ENCODE measurements at places on chromosomes 2 and 18.

DNA sequence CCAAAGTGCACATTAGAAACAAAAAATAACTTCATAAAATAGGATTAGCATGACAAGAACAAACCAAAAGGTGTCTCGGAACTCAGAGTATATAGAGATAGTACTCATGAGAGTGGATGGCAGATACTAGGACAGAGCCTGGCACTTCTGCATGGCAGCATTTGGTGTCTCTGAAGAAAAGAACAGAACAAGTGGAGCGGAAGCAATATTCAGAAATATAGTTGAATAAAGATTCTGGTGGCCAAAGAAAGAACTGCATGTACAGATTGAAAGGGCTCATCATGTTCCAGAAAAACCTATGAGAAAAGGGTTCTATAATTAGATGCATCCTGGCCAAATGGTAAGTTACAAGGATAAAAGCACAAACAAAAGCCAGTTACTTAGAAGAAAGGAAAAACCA, 90.9 kb downstream of the CCDC138 start:
- no peak overlapping the region for H3K27ac ChIP-seq
- H3K36me3 ChIP-seq = no peaks in the 10 kb centered on the region
- no peaks in the 10 kb centered on the region for H3K27me3 ChIP-seq
- no peak overlapping the region for H3K4me3 ChIP-seq
- DNase-seq = no peak
- H3K4me1 ChIP-seq = no peaks in the 10 kb centered on the region

- H3K27me3 ChIP-seq = no peaks in the 10 kb centered on the region
- no peak overlapping the region for H3K27ac ChIP-seq
These were observed 14.9 kb upstream of the SNED1 start for GRCh38 chr2:240983361-240983995.

DNA sequence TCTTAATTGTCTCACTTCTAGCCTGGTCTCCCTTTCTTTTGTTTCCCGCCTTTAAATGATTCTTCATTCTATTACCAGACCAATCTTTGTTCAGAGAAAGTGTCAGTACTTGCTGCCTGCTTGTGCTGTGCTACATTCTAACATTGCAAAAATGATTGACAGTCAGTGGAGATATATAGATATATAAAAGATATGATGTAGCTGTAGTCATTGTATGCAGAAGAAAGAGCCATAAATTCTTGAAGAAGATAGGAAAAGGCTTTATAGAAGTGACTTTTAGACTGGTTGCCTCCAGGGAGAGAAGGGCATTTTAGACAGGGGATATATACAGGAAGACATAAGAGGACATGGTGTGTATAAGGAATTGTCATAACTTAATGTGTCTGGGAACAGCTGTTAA, 13.6 kb downstream of the AGPS start:
- H3K4me1 ChIP-seq = peaks cover 7% of the 10 kb centered on the region
- no peaks in the 10 kb centered on the region for H3K36me3 ChIP-seq
- no peaks in the 10 kb centered on the region for H3K27me3 ChIP-seq
- H3K27ac ChIP-seq = no peak overlapping the region
- H3K4me3 ChIP-seq = no peak overlapping the region
- DNase-seq = no peak

DNA sequence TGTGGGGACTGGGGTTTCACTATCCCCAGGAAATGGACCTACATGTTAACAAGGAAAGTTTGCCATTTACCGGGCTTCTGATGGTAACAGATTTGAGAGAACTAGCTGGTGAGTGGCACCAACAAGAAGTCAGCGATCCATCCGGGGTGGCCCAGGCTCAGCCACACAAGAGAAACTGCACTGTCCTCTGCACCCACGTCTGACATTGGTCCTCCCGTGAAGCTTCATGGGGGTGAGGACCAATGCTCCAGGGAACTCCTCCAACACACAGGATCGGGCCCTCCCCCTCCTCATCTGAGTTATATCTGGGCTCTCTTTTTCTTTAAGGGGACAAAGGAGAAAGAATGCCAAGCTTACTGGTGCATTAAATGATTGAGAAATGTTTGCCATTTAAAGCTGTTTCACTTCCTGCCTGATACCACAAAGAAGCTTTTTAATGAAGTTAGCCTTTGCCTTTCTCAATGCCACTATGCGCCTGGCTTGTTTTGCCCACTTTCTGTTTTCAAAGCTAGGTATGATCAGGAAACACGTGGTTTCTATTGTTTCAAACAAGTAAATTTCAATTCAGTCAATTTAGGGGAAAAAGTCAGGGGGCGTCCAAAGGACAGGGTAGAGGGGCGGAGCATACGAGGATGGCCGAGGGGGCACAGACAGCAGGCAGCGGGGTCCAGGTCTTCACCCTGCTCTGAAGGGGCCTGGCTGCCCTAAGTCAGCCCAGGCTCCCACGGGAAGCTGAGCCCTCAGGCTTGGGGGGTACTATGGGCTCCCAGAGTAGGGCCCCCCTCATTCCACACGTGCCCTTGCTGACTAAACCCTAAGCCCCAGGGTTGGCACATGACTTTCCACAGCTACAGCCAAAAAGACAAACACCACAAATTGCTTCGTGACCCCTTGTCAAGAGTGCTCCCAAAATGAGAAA, 204.0 kb upstream of the ID2 start:
- no peaks in the 10 kb centered on the region for H3K27me3 ChIP-seq
- no peaks in the 10 kb centered on the region for H3K36me3 ChIP-seq
- DNase-seq = no peak
- no peak overlapping the region for H3K4me3 ChIP-seq
- no peaks in the 10 kb centered on the region for H3K4me1 ChIP-seq
- peak overlapping the region; percentile 9 for H3K27ac ChIP-seq

- H3K36me3 ChIP-seq = no peaks in the 10 kb centered on the region
- H3K27ac ChIP-seq = no peak overlapping the region
- H3K27me3 ChIP-seq = no peaks in the 10 kb centered on the region
- H3K4me1 ChIP-seq = no peaks in the 10 kb centered on the region
- no peak overlapping the region for H3K4me3 ChIP-seq
- DNase-seq = no peak
These were observed 53.6 kb downstream of the CDK15 start for GRCh38 chr2:201859949-201860348.

GRCh38 chr2:232436381-232437194, 19.4 kb upstream of the ALPI start:
- no peak overlapping the region for H3K4me3 ChIP-seq
- no peaks in the 10 kb centered on the region for H3K4me1 ChIP-seq
- H3K36me3 ChIP-seq = no peaks in the 10 kb centered on the region
- no peaks in the 10 kb centered on the region for H3K27me3 ChIP-seq
- no peak for DNase-seq

DNA sequence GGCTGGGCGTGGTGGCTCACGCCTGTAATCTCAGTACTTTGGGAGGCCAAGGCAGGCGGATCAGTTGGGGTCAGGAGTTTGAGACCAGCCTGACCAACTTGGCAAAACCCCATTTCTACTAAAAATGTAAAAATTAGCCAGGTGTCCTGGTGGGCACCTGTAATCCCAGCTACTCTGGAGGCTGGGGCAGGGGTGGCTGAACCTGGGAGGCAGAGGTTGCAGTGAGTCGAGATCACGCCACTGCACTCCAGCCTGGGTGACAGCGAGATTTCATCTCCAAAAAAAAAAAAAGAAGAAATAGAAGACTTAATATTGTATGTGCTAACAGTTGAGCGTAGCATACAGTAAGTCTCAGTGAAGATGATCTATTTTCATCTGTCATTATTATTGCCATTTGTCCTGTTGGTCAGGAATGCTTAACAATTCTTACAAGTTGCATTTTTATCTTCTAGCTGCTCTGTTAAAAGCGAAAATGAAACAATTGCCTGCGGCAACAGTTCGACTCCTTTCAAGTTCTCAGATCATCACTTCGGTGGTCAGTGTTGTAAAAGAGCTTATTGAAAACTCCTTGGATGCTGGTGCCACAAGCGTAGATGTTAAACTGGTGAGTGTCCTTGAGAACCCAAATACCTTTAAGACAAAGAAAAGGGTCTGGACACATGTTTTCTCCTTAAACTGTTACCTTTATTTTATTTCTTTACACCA, 7.2 kb downstream of the PMS1 start:
- no peak overlapping the region for H3K4me3 ChIP-seq
- H3K4me1 ChIP-seq = no peaks in the 10 kb centered on the region
- no peak overlapping the region for H3K27ac ChIP-seq
- H3K27me3 ChIP-seq = no peaks in the 10 kb centered on the region
- no peak for DNase-seq

DNA sequence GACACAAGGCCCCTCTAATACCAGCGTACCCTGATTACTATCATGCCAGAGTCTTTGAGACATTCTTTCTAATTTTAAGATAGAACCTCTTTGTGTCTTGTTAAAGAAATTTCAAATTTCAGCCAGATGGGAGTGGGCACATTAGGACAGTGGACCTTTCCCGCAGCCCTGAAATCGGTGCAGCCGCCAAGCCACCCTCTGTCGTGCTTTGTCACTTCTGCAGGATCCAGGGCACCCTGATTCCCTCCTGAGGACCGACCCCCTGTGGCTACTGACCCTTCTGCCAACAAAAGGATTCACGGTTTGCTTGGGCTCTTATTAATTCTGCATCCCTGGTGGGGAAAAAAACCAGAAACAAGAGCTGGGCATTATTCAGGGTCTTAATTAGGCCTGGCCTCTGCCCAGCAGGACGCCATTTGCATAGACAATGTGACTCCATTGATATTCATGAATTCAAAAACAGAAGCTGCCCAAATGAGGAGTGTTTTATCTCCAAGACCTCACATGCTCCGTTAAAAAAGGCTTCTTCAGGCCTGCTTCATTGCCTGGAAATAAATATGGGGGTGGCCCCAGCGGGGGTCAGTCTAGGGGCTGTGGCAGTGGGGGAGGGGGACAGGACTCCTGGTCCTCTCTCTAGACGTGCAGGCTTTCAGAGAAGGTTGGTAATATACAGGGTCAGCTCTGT, 116.9 kb downstream of the ALPK2 start:
- no peaks in the 10 kb centered on the region for H3K4me1 ChIP-seq
- no peaks in the 10 kb centered on the region for H3K27me3 ChIP-seq
- DNase-seq = no peak

Data from right atrium auricular region (tissue), 2 donors.